HuH-7 (cell line): ENCODE measurements at places on chromosomes 5 and 9.
A peak's percentile ranks its signal among the peaks of the same experiment; 100 is the strongest.

DNA sequence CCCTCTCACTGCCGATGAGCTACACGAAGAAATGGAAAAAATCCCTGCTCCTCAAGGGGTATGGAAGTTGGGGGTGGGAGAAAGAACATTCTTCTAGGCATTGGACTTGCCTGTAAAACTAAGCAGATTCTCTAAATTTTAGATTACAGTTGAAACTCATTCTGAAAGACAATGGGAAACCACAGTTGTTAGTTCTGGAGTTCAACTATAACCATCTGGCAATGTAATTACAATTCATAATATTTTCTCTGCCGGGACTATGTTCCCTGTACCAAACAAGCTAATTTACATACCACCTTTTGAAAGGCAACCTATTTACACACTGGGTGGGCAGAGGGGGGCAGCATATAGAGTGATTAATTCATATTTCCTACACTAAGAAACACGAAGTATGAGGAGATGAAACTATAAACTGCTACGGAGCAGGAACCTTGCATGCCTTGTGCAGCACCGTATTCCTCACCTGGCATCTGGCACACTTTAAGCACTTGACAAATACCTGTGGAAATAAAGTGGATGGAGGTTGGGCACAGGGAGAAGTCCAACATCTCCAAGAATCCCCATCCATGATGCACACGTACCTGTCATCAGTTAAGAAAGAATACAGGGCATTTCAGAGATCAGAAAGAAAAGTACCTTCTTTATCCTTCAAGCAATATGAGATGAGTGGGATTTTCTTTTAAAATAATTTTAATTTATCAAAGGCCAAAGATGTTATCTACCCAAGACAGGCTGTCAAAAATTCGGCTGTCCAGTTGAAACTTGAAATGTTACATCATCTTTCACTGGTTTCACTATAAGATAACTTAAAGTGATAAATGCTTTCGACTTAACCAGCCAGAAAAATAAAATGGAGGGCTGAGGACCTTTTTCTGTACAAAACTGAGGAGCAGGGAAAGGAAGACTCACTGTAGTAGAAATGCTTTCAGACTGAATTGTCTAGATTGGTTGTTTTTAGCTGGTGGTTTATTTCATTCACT, 54.2 kb downstream of the SSBP2 start:
- no peak for DNase-seq

GRCh38 chr5:142998316-142999020, 228.3 kb downstream of the ARHGAP26 start:
- no peak for DNase-seq

GRCh38 chr5:167966979-167967378, 324.5 kb upstream of the WWC1 start:
- DNase-seq = no peak

- no peak for DNase-seq
Measured at GRCh38 chr5:6201631-6202030, 176.7 kb downstream of the MED10 start.

DNA sequence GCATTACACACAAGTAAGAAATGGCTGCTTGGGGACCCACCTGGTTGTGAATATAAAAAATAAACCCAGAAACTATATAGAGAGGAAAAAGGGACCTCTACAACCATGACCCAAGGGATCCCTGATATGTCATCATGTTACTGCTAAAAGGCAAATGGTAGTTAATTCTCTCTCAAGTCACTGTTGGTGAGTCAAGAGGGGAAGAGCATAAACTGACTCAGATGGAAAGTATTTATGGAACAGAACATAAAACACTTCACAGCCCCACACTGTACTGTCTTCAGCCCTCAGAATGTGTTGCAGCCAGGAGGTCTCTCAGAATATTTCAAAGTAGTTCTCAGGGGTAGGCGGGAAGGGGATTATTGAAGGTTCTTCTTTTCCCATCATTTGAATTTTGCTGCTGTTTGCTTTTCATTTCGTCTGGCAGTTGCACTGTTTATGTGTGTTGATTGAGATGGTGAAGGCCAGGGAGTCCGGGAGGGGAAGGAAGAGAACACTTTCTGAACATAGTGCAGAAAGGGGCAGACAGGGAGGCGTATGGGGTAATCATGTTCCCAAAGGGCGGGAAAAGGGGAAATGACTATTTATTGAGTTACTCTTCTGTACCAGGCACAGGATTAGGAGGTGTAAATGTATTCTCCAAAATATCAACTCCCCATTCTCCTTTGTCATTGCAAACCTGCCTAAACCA, 85.5 kb downstream of the TEK start:
- no peak for DNase-seq

GRCh38 chr5:90968319-90968718, 409.7 kb downstream of the ADGRV1 start:
- no peak for DNase-seq

DNA sequence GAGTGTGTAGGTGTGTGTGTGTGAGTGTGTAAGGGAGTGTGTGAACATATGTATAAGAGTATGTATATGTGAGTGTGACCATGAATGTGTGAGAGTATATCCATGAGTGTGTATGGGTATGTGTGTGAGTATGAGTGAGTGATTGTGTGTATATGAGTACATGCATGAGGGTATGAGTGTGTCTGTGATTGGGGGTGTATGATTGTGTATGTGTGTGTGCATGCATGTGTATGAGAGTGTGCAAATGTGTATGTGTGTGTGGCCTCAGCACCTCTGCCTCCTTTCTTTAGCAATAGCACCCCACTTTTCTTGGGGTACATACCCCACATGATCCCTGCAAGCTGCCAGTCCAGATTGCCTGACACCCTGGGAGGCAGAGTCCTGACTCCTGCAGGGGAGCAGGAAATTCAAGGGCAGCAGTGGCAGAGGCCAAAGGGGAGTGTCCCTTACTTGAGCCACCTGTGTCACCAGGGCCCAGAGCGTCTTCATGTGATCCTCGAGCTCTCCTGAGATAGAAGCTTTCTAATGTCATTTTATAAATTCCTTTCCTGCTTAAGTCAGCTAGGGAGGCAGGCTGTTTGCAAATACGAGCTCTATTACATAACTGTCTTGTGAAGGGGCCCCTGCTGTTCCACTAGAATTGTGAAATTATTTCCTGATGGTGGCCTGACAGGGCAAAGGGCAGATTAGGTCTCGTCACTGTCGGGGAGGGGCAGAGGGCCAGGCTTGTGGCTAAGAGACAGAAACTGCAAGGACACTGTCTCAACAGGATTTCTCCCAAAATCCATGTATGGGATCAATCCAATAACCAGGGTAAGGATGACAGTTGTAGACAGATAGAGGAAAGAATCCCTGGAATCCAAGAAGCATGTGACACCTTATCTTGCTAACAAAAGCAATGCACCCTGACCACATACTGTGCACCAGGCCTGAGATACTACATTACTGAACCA, 389.1 kb downstream of the GADD45G start:
- peak; percentile 65 for DNase-seq

GRCh38 chr5:179964015-179964414, 56.3 kb upstream of the TBC1D9B start:
- no peak for DNase-seq

- no peak for DNase-seq
Measured at GRCh38 chr5:89981878-89982773, 427.4 kb downstream of the CETN3 start.

- no peak for DNase-seq
Measured at GRCh38 chr5:141507387-141508091, 18.7 kb downstream of the PCDHGC5 start.

GRCh38 chr9:137391411-137391754, 31.6 kb downstream of the EXD3 start:
- no peak for DNase-seq

GRCh38 chr9:133714606-133715294, 23.4 kb downstream of the SARDH start:
- DNase-seq = peak; percentile 76

GRCh38 chr5:158463938-158464337, 605.0 kb upstream of the CLINT1 start:
- no peak for DNase-seq

- peak; percentile 50 for DNase-seq
Measured at GRCh38 chr5:105392710-105393149, 1830.1 kb upstream of the NUDT12 start.

- no peak for DNase-seq
Measured at GRCh38 chr5:62701036-62701435, 122.4 kb downstream of the LRRC70 start.

GRCh38 chr5:148085977-148086705, 22.4 kb downstream of the SPINK5 start:
- no peak for DNase-seq

DNA sequence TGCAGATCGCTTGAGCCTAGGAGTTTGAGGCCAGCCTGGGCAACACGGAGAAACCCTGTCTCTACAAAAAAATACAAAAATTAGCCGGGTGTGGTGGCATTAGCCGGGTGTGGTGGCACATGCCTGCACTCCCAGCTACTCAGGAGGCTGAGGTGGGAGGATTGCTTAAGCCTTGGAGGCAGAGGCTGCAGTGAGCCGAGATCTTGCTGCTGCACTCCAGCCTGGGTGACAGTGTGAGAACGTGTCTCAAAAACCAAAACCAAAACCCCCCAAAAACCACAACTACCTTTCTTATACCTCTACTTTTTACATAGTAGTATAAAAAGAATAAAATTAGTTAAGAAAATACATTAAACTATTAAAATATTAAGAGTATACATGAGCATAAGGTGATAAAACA, 121.2 kb downstream of the RAPGEF6 start:
- DNase-seq = no peak

GRCh38 chr9:94908011-94908563, 181.6 kb downstream of the AOPEP start:
- no peak for DNase-seq

DNA sequence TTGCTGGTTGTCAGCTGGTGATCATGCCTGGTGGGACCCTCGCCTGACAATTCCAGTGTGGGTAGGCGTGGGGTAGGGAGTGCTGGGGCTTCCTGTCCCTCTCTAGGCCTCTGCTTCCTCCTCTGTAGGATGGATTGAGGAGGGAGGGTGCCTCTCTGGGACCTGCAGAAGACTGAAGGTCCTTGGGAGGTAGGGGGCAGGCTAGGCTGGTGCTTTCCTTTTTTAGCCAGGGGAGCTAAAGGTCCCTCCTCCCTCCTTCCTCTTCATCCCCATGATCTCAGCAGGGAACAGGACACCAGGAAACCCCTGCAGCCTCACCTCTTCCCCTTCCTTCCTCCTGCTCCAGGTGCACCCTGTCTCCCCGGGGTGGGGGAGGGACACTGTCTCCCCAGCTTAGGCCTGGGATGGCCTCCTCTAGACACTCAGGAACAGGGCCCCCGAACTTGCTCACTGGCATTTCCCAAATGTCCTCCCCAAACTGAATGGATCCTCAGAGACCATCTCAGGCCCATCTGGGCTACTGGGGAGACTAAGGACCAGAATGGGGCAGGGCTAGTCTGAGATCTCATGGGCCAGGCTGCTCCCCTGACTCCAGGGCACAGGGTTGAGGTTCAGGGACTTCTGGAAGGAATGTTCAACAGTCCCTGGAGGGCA, 8.4 kb downstream of the SH2D3C start:
- DNase-seq = no peak

DNA sequence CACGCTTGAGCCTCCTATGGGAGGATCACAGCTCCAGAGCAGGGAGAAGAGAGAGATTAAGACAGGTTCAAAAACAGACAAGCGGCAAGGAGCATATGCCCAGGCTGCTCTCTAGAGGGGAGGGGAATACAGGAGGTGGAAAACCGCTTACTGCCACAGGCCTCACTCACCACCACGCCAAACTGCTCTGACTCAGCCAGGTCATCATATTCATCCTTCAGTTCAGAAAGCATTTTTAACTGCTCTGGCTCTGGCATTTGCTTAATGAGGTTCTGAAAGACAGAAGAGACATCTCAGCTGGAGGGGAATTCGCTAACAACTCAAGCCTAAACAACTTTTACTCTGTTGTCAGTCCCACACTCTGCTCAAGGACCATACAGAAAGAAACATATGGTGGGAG, 40.1 kb downstream of the PCDHGC5 start:
- DNase-seq = no peak
